Putamen (tissue), 1 donor: ENCODE measurements at places on chromosomes 16 and 17.

GRCh38 chr17:81044764-81045589 lies 10.0 kb downstream of the BAIAP2 start:
- no peak for DNase-seq

GRCh38 chr16:86241681-86242080 lies 268.6 kb upstream of the FOXF1 start:
- DNase-seq = no peak

GRCh38 chr16:57713596-57713995 lies 19.0 kb downstream of the DRC7 start:
- no peak for DNase-seq

DNA sequence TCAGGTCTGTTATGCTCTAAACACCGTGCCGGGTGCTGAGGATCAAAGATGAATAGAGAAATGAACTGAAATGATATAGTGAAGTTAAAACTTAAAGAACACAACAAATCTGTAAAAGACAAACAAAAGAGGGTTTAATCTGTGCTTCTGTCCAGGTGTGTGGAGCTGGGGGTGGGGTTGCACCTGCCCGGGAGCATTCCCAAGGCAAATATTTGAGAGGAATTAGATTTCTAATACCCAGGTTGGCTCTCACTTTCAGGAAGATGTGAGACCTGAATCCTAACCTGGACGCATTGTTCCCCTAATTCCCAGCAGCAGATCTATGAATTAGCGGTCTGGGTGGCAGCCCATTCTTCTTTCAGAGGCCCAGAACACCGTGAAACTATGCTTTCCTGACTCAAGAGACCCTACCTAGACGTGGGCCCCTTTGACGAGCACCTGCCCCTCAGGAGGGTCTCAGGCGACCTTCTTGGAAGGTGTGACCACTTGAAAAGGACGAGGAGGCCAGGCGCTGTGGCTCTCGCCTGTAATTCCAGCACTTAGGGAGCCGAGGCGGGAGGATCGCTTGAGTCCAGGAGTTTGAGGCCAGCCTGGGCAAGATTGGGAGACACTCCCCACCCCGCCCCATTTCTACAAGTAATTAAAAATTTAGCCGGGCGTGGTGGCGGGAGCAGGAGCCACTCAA lies 677 bp upstream of the RANGRF start:
- no peak for DNase-seq

DNA sequence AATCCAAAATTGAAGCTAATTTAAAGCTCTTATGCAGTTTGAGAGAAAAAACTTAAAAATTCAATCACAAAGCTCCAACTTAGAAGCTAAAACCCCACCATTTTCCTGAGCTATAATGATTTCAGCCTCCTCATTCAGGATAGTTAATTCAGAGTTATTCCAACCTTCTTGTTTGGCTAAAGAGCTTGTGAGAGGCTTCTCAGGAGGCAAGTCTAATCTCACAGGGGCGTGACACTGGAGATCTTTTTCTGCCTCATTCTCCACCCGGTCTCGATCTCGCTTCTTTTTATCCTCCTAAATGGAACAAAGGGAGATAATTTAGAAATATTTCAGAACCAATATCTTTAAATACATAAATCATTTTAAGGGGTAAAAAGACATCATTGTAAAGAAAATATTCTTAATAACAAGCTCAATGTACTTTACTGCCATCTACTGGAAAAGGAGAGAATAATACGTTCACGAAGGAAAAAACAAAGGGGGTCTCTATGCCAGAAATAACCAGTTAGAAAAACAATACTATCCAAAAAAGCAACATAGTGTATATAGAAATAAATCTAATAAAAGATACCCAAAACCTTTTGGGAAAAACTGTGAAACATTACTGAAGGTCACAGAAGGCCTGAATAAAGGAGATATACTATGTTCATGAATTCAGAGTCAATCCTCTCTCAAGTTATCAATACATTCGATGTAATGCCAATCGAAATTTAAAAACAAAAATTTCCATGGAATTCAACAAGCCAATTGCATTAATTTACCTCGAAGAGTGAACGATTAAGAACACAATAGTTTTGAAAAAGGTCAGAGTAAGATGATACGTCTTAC lies 13.9 kb downstream of the BRD7 start:
- no peak for DNase-seq

DNA sequence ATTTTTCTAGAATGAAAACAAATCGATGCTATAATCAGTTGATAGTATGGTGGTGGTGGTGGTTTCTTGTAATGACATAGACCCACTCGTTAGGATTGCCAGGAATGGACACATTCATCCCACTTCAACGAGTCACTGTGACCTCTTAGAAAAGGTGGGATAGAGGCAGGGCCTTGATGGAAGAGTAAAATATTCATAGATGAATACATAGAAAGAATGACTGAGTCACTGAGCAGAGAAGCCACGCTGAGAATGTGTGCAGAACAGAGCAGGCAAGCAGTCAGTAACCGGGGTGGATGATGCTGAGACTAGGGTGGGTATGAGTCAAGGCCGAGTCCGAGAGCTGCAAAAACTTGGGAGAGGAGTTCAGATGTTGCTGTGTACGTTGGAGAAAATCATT lies 129.9 kb downstream of the PITPNC1 start:
- DNase-seq = no peak

- DNase-seq = no peak
These were observed 59.5 kb downstream of the RAI1 start for GRCh38 chr17:17740615-17741348.

DNA sequence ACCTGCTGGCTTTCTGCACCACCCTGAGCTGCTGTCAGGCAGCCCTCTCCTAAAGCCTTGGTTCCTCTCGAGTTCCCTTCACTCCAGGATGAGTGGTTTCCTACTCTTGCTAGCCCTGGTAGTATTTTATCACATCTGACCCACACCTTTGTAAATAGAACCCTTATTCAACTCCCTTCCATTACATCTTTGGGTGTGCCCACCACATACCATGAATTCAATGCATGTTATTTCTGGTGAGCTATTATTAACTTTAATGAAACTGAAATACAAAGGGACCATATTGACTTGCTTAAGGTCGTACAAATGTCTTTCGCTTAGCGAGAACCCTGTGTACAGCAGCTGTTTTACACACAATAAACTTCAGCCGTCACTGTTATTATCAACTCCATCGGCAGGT lies 521.3 kb downstream of the GRIN2A start:
- DNase-seq = no peak

DNA sequence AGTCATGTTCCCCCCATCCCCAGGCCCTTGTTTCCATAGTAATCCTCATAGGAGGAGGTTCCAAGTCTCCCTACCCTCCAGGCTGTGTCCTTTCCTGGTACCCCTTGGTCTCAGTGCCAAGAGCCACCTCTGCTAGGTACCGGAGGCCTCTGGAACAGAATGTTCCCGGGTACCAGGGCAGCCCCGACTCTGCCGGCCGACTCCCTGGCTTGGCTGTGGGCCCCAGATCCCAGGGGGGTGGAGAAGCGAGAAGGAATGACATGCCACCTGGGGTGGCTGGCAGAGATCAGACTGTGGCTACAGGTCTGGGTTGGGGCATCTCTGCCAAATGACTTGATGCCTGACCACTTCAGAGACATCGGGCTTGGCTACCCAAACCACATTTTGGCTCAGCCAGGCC lies 3.6 kb downstream of the STAC2 start:
- DNase-seq = no peak

GRCh38 chr17:50331085-50331791 lies 14.7 kb upstream of the XYLT2 start:
- DNase-seq = no peak

DNA sequence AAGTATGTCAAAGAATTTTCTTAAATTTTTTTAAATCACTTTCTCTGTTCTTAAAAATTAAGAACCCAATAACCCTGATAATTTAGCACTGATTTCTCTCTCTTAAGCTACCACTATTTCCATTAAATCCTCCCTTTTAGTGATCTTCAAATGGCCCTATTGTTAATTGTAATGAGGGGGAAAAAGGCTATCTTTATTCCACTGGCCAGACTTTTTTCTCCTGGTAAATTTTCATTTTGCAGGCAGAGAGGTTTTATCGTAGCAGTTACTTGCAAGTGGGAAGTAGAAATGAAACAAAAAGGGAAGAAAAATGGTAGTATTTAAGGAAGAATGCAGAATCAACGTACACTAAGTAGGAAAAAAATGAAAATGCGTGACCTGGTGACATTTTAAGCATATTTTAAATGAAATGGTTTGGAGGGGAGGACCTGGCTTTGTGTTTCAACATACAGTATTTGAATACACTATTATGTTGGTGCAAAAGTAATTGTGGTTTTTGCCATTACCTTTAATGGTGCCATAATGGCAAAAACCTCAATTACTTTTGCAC lies 224.9 kb downstream of the TANC2 start:
- DNase-seq = peak; percentile 49

DNA sequence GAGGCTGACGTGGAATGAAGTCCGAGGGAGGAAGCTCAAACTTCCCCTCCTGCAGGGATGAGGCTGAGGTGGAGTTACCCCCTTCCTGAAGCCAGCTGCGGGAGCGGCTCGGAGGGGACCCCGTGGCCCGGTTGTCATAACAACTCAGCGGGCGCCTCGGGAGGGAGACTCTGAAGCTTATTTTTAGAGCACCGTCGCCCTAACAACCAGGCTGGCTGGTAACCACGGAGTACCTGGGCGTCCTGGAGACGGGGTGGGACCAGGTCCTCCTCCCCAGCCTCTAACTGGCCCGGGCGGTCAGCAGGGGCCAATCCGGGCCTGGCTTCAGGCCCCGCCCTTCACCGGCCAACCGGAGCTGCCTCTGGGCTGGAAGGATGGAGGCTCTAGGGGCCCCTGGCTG lies 27.7 kb downstream of the NECAB2 start:
- DNase-seq = peak; percentile 63

- DNase-seq = no peak
These were observed 36.4 kb upstream of the TMEM97 start for GRCh38 chr17:28282596-28282995.

DNA sequence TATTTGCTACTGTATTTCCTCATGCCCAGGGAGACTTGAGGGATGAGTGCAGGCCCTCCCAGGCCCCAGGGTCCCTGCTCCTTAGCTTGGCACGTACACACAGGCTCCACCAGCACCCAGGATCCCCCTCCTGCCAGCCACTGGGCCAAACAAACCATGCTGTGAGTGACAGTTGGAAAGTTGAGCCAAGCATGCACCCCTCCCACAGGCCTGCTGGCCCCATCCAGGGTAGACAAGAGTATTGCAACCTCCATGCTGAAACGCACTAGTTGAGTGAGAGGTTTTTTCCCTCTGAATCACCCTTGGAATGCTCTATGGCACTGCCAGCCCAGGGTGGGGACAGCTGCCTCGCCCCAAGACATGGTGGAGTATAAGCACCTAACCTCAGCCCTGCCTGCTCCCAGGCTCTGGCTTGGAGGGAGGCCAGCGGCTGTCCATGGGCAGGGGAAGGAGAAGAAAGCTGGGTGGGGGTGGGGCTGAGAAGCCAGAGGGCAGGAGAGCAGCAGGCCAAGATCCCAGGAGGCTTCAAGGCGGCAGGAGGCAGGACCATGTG lies 49.6 kb downstream of the PITPNM3 start:
- no peak for DNase-seq

DNA sequence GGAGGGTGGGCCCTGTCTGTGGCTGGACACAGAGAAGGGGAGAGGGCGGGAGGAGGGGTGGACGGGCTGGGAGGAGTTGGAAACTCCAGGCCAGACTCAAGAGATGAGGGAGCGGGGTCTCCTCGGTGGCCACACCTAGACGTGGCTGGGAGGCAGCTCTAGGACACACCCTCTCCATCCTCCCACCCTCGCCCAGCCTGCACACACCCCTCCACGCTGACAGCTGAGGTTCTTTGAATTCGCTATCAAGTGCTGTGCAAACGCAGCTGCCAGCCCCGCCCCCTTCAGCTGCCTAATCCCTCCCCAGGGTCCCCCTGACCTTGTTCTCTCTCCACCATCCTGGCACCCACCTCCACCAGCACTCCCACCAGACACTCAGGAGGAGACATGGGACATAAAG lies 48.7 kb downstream of the DNAH17 start:
- no peak for DNase-seq

DNA sequence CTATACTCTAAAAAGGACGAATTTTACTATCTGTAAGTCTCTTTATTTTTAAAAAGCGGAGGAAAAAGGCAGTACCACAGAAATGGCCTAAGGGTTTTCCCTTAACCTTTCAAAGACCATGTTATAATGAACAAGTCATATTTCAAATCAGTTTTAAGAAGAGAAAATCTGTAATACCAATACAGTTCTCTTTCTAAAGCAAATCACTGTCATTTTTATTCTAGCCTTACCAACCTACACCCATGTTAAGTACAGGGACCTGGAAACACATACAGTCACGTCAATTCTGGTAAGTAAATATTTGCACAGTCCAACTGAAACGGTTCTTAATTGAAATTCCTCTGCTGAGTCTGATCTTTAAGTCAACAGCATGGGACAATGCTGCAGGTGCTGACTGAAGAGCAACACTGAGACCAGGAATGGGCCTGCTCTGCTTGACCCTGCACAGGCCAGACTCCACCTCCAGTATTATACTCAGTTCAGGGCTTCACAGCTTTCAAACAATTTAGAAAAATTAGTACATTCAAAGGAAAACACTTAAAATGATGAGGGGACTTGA lies 20.2 kb downstream of the MBTPS1 start:
- no peak for DNase-seq

GRCh38 chr17:43897831-43898230 lies 9.5 kb downstream of the MPP2 start:
- no peak for DNase-seq

- no peak for DNase-seq
These were observed 298.4 kb upstream of the SALL1 start for GRCh38 chr16:51449441-51449840.

DNA sequence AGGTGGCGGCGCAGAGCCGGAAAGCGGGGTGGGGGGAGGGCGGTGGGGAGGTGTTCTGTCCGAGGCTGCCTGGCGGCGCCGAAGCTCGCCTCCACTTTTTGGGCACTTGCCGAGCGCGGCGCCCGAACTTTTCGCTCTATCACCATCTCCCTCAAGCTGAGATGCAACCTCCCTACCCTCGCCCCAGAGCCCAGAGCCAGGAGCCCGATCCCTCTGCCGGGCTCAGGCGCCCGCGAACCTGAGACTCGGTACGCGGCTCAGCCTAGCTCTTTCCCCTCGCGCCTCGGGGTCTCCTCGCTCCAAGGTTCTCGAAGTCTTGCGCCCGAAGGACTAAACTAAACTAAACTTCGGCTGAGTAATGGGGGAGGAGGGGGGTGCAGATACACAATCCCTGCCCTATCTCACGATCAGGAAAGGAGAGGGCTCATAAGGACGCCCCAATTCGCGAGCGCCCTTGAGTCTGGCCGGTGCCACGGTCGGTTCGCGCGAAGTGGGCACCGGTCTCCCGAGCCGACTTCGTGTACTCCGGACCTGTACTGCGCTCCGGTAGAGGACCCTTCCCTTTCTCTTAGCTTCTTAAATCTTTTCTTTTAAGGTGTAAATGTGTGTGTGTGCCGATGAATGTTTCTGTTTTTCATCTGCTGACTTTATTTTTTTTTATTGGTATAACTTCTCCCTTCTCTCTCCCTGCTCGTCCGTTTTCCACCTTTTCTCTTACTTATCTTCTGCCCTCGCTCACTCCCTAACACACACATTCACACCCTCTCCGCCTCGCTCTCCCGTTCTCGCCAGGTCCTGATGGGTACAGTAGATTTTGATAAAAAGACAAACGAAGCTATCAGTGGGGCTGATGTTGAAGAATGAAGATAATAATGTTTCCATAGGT lies 1.9 kb upstream of the SALL1 start:
- DNase-seq = no peak

GRCh38 chr17:1482680-1483079 lies 9.8 kb downstream of the MYO1C start:
- DNase-seq = no peak
